ENCODE measurements at places on chromosomes 12 and 14. TPM values are rescaled to one million over a fixed set of nuclear protein-coding genes. Genes with fewer than 3 reads are reported as not detected.

GRCh38 chr14:101118746-101119591 lies 215.4 kb upstream of the RTL1 start:
- DNase-seq: no peak

- DNase-seq: no peak
Measured at GRCh38 chr12:6432991-6433390, 11.8 kb upstream of the CD27 start.

CCDC60 gene
- not detected for total RNA-seq

DNA sequence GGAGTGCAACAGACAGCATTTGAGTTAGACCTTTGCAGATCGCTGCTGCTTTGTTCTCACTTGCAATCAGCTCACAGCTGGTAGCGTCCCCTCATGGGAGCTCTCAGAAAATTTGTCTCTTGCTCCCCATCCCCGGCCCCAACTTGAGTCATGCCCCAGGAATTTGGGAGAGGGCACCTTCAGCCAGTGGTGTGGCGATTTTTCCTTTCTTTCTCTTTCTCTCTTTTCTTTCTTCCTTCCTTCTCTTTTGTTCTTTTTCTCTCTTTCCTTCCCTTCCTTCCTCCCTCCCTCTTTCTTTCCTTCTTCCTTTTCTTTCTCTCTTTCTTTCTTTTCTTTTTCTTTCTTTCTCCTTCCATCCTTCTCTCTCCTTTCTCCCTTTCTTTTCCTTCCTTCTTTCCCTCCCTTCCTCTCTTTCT lies 34.2 kb upstream of the MAP1LC3B2 start:
- no peak for DNase-seq

MIP gene
- not detected for total RNA-seq

DNA sequence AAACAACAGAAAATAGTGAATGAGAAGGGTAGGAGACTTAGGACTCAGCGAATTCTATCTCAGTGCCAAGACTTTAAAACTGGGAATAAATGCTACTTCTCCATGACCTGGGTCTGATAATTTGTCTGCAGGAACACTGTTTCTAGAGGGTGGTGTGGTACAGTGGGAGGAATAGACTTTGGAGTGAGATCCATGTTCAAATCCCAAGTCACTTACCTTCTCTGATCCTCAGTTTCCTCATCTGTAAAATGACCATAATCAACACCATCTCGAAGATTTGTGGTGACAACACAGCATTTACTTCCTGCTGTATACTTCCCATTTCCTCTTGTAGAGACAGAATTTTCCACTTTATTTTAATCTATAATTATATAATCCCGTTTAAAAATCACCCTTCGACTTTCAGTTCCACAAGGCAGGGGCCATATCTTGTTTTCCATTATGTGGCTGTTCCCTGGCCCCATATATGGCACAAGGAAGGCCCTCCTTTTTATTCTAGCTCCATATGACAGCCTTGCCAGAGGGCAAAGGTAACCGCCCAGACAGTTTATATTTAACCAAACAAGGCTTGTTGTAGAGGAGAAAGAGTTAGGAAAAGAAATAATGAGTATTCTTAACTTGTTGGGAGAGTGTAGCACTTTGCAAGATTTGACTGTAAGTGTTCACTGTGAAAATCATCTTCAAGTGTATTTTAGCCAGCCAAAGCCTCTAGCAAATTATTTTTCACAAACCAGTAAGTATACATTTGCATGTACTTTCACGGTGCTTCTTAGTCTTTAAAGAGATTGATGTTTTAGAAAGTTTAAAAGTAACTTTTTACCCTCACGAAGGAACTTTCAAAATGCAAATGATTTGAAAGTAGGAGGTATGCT lies 243.1 kb downstream of the AKAP6 start:
- DNase-seq: no peak

DNA sequence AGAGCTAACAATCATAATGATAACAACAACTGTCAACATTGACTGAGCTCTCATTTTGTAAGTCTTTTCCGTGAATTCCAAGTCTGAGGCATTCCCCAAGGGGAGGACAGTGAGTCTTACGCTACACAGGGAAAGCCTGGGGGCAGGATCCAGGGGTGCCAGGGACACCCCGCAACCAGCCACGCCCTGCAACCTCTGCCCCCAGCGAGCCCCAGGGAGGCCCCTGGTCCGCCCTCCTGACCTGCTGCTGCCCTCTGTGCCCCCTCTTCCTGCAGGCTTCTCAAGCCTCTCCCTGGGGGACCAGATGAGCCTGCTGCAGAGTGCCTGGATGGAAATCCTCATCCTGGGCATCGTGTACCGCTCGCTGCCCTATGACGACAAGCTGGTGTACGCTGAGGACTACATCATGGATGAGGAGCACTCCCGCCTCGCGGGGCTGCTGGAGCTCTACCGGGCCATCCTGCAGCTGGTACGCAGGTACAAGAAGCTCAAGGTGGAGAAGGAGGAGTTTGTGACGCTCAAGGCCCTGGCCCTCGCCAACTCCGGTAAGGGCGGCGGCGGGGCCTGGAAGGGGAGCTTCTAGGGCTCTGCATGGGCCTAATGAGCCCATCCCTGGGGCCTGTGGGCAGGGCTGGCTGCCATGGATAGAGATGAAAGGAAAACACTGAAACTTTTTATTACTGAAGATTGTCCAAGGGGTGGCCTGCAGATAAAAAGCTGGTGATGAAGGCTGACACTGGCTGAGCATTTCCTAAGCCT lies 115.4 kb downstream of the ESRRB start:
- DNase-seq: no peak

- DNase-seq: no peak
Measured at GRCh38 chr12:58695263-58695662, 225.0 kb downstream of the LRIG3 start.

GRCh38 chr14:105857220-105857825 lies 330.9 kb downstream of the TMEM121 start:
- no peak for DNase-seq

DNA sequence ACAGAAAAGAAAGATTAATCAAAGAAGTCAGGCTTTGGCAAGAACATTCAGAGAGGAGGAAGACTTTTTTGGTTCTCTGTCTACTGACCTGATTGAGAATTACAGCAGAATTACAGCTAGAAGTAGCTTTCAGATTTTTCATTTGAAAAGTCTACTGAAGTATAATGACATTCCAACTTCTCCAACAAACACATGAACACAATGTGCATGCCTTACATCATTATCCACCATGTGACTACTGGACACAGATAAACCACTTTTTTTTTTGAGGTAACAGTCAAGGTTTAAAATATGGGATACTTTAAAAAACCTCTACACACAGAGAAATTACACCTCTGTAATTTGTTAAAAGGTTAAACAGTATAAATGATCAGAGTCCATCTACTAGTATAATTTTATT lies 12.3 kb downstream of the BTBD7 start:
- DNase-seq: no peak

TAS2R19 gene
- 8.3 TPM for total RNA-seq

DNA sequence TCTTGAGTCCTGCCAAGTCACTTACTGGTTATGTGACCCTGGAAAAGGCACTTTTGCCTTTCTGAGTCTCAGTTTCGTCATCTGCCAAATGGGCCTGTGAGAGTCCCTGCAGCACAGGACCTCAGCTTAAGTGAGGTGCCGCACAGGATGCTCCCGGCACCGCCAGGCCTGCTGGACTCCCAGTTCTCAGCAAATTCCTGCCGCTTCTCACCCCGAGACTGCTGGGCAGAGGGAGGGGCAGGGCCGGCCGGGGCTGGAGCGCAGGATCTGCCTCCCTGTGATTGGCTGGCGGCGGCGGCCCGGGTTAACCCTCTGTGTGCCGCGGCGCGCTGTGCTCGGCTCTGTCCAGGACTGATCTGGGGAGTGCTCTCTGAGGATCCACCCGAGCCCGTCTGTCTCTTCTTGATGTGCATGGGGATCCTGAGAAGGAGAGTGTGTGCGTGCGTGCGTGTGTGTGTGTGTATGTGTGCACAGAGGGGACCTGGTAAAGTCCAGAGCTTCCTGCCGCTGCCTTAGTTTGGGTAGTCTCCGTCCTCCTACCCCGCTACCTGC lies 8.6 kb downstream of the SETD1B start:
- no peak for DNase-seq

DHH gene
- 1.2 TPM for total RNA-seq

SLC10A1 gene
- not detected for total RNA-seq

DNA sequence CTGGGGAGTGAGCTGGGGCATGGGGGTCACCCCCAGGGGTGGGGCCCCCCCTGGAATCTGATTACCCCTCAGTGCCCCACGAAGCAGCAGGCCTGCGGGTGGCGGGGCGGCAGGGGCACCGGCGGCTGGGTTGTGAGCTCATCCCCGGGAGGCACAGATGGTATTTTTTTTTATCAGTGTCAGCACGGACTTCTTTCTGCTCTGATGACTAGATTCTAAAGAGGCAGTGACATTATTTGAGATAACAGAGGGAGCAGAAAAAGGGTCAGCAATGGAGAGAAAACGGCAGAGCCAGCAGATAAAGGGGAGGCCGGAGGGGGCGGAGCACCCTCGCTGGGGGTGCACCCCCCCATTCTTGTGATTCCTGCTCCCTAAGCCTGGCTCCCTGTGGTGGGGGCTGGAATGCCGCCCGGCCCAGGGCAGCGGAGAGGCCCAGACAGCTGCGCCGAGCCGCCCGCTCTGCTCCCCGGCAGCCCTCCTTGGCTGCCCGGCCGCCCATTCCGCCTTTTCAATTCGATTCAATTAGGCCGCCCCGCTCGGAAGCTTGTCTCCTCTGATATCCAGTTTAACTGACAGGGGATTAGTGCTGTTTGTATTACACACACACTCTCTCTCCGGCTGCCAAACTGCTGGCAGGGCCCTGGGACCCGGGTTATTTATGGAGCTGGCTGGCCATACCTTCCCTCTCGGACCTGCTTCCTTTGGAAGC lies 32.9 kb downstream of the MVK start:
- no peak for DNase-seq

AHNAK2 gene
- total RNA-seq: 47.8 TPM

GRCh38 chr14:96455588-96455987 lies 46.6 kb upstream of the PAPOLA start:
- no peak for DNase-seq

- DNase-seq: no peak
Measured at GRCh38 chr12:130761537-130762318, 45.6 kb upstream of the RIMBP2 start.

EFS gene
- total RNA-seq: 23.3 TPM

DNA sequence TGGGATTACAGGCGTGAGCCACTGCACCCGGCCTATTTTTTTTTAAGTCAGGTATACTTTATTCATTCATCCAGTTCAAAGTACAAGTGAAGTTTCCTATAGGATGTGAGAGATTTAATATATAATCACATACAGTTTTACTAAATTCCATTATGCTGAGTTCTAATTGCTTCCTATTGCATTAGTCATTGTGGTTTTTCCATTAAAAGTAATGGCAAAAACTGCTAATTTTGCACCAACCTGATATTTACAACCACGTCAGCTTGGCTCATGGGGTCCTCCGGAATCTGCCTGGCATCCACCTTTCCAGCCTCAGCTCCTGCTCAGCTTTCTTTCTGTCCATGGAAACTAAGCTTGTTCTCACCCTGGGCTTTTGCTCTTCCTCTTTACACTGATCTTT lies 67.0 kb upstream of the CSRP2 start:
- DNase-seq: no peak

- DNase-seq: no peak
Measured at GRCh38 chr12:123229051-123229450, 3.9 kb downstream of the MPHOSPH9 start.

DNA sequence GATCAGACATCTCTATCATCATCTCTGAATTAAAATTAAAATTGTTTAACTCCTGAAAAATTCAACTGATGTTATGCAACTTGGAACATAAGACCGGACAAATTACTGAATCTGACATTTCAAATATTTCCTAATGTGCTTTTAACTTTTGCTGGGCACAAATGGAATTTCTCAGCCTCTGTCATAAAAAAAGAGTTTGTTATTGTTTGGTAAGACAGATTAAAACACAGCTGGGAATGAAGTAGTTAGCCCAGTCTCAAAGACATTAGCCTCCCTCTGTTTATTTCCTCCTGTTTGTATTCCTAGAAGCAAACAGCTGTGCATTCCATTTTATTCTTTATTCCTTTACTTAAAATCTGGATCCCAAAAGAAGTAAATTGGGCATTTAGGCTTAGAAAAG lies 29.4 kb downstream of the PLEKHA5 start:
- DNase-seq: no peak

DNAJC22 gene
- total RNA-seq: 1.5 TPM

NANOG gene
- total RNA-seq: 0.27 TPM
